ENCODE measurements at places on chromosomes 4 and X.

GRCh38 chr4:17469931-17470674 is 41.8 kb downstream of the QDPR start:
- no peak for DNase-seq

- no peak for DNase-seq
Observed at GRCh38 chrX:53281321-53281822, at the start of gene IQSEC2. Gene IQSEC2 (minus strand): TSS chrX:53281584.

DNA sequence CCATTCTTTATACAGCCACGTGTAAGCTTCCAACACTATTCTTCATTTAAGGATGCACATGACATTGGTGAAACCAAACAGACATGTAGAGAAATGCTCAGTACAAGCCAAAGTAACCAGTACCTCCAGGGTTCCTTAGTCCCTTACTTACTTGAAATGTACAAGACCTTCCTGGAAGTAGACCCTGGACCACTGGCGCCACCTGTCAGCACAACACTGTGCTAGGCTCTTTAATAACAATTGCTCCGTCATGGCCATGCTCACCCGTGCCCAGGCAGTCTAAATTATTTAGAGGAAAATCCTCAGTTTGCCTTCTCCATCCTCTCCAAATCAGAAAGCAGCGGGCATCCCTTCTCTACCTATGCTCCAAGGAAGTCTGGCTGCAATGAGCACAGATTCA is 52.7 kb downstream of the ADGRA3 start:
- no peak for DNase-seq

DNA sequence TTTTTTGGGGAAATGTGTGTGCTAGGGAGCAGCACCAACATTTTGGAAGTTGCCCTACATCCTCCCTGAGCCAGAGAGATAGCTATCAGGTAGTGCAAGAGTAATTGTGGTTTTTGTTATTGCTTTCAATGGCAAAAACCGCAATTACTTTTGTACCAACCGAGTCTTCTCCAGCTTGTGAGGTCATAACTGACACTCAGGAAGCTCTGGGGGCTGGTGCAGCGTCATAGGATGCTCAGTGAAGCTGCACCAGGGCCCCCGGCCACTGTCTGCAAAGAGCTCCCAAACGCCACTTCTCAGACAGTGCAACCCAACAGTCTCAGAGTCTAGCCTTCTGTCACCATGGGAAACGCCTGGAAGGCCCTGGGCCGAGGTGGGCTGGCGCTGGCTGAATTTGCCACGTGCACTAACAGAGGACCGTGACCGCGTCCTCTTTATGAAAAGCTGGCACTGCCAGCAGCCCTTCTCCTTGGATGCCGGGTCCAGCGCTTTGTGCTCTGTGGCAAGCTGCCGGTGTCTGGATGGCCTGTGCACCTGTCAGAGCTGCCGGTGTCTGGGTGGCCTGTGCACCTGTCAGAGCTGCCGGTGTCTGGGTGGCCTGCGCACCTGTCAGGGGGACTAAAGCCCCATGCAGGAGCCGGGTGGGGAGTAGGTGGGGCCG is 19.4 kb downstream of the SH3TC1 start:
- no peak for DNase-seq

DNA sequence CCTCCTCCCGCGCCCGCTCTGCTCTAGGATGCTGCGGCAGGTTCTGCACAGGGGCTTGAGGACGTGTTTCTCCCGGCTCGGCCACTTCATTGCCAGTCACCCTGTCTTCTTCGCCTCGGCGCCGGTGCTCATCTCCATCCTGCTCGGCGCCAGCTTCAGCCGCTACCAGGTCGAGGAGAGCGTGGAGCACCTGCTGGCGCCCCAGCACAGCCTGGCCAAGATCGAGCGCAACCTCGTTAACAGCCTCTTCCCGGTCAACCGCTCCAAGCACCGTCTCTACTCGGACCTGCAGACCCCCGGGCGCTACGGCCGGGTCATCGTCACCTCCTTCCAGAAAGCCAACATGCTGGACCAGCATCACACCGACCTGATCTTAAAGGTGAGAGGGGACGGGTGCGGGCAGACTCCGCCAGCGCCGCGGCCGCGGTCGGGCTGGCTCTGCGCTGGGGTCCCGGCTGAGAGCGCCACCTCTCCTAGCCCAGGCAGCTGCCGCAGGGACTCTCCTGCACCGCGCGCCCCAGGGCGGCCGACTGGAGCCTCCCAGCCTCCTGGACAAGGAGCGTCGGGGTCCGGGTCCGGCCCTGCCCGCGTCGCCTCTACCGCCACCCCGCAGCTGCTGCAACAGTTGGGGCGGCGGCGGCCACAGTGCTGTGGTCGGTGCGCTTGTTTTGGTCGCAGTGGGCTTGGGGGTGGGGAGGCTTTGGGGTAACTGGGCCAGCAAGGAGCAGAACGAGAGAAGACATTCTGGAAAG is at the start of gene PTCHD1:
TSS of gene PTCHD1 (plus strand) at position 2 of the 752 bp plus-strand sequence. CDS start at position 29, 27 bp downstream.
- DNase-seq, result no peak

DNA sequence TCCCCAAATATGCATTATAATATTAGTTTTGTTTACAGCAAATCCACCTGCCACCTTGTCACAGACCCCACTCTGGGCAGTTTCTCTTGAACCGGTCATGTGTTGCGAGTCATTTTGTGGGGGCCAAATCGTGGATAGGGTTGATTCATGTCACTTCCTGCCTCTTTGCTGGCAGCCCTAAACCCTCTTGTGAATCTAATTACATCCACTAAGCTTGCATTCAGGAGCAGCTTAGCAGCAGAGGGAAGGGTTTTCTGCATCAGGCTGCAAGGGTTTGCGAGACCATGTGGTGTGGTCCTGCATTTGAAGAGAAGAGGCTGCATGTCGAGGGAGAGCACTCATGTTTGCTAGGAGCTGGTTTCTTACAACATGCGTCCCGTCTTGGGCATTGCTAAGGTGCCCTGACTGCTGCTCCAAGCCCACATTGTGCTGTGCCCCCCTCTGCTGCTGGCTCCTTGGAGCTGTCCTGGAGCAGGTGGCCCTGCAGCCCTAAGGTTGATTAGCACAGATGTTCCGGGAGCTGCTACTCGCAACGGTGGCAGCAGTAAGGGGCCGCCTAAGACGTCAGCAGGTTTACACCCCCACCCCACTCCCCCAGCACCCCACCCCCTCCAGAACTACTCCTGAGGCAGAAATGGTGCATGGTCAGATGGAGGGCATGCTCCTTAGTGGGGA is 88.9 kb upstream of the CLDN34 start:
- DNase-seq, result no peak

DNA sequence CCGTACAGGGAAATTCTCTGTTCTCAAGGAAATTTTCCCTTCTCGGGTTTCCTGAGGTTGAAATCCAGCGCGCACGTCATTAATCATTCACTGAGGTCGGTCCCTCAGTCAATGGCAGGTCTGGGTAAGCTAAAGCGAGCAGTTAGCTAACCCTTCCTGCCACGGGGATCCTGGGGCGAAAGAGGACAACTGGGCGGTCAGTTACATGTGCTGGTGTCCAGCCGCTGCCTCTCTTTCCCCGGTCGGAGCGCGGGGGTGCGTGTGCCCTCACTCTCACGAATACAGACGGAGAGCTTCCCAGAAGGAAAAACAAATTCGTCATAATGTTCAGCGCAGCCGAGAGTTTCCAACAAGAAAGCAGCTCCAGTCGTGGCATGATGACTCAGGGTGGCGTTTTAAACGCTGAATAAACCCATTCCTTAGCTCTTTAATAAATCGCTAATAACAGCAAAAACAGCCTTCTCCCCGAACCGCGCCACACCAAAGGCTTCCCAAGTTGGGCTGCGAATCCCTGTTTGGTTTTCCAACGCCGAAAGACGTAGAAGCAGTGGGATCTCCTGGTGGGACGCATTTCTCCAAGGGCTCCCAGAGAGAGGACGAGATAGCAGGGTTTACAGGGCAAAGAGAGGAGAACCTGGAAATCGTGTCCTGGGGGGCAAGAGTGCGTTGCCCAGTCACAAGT is 752 bp upstream of the FGF5 start:
- no peak for DNase-seq

GRCh38 chrX:9318766-9319165 is 146.1 kb upstream of the TBL1X start:
- no peak for DNase-seq

DNA sequence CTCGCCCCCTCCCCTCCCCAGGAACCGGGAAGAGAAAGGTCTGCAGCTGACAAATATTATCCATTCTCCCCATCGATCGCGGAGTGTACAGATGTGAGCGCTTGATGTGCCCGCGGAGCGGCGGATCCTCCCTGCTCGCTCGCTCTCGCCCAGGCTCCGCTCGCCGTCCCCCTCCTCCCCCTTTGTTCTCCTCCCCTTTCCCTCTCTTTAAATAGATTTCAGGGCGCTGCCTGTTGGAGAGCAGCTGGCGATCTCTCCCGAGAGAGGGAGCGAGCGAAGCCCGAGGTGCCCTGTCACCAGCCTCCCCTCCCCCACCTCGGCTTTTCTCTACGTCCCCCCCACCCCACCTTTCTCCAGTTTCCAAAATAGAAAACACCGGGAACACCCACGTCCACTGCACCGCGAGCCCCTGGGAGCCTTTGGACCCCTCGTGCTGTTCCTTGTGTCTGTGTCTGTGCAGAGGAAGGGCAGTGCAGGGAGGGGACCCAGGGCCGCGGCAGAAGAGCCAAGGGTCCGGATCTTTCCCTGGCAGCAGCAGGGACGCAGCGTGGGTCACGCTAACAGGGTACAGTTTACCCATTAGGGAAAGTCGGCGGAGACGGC is 56.6 kb upstream of the BCOR start:
- no peak for DNase-seq

DNA sequence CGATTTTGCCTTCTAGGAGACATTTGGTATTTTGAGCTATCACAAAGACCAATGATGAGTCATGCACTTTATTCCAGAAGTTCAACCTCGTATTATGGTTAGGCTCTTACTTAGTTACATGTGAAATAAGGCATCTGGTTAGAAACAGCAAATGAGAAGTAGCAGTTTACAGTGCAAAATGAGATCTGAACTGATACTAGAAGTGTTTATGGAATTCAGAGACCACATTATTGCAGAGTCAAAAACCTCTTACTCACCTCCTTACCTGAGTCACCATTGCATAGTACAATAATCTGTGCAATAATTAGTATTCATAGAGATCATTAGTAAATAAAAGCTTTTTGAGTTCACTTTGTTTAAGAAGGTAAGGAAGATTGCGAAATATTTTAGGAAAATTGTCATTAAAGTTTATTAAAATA is 38.7 kb downstream of the SEC24B start:
- no peak for DNase-seq

- DNase-seq, result no peak
Observed at GRCh38 chr4:93657527-93657926, 171.0 kb upstream of the ATOH1 start.

DNA sequence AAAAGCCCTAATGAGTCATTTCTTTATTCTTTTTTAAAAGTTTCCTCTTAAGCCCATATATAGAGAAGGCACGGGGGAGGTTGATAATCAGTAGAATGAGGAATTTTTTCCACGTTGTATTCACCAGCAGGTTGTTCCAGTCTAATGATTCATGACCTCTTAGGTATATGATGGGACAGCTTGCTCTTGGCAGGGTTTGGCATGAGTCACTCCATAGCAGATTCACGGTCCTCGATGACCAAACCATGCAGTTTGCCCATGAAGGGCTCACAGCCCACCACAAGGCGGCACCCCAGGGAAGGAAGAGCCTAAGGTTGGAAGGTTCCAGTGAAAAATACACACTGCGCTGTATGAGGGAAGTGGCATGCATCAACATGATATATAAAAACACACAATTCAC is 623.8 kb upstream of the DIPK2B start:
- DNase-seq, result no peak

GRCh38 chr4:152138451-152138850 is 377.6 kb upstream of the GATB start:
- DNase-seq, result no peak

GRCh38 chr4:53490965-53491622 is 100.2 kb downstream of the LNX1 start:
- no peak for DNase-seq

GRCh38 chr4:105236916-105237311 is 90.2 kb downstream of the TET2 start:
- DNase-seq, result no peak

DNA sequence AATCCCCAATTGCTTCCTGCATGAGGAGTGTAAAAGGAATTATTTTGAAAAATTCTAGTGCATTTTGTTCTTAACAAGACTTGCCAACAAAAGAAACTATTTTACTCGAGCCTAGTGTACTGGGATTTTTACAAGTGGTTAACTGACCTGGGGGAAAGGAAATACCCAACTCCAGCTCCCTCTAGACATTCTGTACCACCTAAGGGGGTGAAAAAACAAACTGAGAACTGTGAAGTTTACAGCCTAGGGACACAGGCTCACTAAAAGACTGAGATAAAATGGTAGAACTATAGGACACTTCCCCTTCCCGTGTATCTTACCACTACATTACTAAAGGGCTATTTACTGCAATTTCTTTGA is 2.6 kb upstream of the ADH5 start:
- no peak for DNase-seq

DNA sequence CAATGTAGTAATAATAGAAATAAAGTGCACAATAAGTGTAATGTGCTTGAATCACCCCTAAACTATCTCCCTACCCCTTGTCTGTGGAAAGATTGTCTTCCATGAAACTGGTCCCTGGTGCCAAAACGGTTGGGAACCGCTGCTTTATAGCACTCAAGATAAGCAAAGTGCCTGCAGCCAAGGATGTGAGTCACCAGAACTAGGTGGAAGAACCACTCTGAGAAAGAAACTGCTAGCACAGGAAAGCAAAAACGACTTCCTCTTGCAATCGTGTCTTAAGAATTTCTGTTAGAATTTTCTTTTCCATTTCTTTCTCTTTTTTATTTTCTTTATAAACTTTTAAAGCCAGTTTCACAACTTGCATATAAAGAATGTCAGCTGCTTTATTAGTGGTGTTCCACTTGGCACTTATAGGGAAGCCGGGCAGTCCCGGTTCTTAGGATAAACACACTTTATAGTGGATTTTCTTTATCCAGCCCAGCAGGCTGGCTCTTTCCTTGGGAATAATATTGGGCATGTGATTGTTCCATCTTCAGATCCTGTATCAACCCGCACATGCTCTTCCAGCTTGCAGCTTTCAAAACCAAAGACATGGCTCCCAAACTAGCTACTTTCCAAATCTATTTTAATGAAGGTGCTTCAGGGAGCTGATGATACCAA is 32.3 kb upstream of the CXCL8 start:
- DNase-seq, result no peak

DNA sequence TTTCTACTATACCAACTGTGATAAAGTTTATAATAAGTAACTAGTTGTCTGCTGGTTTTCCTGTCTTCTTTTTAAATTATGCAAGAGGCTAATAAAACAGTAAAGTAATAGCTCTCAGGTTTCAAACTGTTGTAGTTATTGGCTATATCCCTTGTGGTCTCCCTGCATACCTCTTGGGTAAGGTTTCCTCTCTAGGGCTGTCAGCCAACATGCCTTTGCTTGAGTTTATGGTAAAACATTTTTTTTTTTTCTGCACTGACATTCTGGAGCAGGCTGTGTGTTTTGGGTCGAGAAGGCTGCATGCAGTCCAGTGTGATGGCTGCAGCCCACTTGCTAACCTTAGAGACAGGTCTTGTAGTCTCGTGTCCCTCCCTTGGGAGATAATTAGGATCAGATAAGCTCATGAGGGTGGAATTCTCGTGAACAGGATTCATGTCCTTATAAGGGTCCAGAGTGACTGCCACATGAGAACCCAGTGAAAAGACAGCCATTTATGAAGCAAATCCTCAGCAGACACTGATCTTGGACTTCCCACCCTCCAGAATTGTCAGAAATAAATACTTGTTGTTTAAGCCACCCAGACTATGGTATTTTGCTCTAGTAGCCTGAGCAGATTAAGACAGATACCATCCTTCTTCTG is 831.2 kb downstream of the CCSER1 start:
- DNase-seq, result no peak

GRCh38 chr4:139800082-139800481 is 134.5 kb downstream of the MGST2 start:
- no peak for DNase-seq

- no peak for DNase-seq
Observed at GRCh38 chr4:126520731-126521130, 1112.0 kb upstream of the INTU start.

Measured in stimulated activated CD4-positive, alpha-beta T cell treated with anti-CD3 and anti-CD28 coated beads, Interleukin-1b, Interleukin-23, amount 100 ng/mL, for 24 hours (primary cell).